ENCODE measurements at places on chromosomes 1 and 21.

- DNase-seq: no peak
Measured at GRCh38 chr1:2927393-2928360, 93.6 kb upstream of the ACTRT2 start.

GRCh38 chr1:220300442-220301121 is 28.3 kb upstream of the RAB3GAP2 start:
- DNase-seq: peak; percentile 90

DNA sequence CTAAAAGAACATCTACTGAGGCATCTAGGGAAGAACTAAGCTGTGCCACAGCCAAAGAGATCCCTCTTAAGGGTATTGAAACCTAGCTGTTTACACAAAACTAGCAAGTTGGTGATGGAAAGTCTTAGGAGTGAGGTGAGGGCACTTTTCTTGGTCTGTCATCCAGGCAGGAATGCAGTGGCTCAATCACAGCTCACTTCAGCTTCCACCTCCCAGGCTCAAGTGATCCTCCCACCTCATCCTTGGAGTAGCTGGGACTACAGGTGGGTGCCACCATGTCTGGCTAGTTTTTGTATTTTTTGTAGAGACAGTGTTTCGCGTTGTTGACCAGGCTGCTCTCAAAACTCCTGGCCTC is 2.4 kb downstream of the PLEKHO1 start:
- no peak for DNase-seq

- no peak for DNase-seq
Measured at GRCh38 chr21:44286716-44287632, 1.3 kb downstream of the AIRE start.

- DNase-seq: no peak
Measured at GRCh38 chr1:86396498-86396890, 371 bp upstream of the ODF2L start.

GRCh38 chr1:118317842-118318614 is 133.0 kb upstream of the SPAG17 start:
- DNase-seq: peak; percentile 46
